HT1080 (cell line): ENCODE measurements at places on chromosomes 12 and 14. TPM values are rescaled to one million over a fixed set of nuclear protein-coding genes. Genes with fewer than 3 reads are reported as not detected.

P2RX2 gene
- not detected in 2 replicates for total RNA-seq

RERGL gene
- total RNA-seq: not detected in 2 replicates

DLST gene
- total RNA-seq: 67.9 and 80.2 TPM in 2 replicates

GRCh38 chr12:112214064-112214463 lies 88.7 kb downstream of the TRAFD1 start:
- DNase-seq: no peak

DNA sequence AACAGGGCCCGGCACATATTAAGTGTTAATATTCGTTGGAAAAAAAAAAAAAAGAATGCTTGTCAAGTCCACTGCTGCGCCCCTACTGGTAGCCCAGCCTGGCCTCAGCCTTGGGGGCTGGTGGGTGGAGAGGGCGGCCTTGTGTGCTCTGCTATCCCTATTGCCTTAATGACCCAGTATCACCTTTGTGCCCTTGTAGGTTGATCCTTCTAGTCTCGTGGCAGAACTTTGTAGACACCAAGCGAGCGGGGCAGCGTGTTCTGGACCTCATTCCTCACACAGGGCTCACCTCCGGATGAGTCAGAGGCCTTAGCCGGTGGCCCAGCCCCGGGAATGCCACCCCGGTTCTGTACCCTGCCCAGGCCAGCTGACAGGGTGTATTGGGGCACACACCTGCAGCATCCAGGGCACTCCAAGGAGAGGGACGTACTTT lies 1.8 kb upstream of the RCOR1 start:
- peak; percentile 63 for DNase-seq

- no peak for DNase-seq
These were observed 81.2 kb upstream of the ATP2B1 start for GRCh38 chr12:89789862-89790261.

DNA sequence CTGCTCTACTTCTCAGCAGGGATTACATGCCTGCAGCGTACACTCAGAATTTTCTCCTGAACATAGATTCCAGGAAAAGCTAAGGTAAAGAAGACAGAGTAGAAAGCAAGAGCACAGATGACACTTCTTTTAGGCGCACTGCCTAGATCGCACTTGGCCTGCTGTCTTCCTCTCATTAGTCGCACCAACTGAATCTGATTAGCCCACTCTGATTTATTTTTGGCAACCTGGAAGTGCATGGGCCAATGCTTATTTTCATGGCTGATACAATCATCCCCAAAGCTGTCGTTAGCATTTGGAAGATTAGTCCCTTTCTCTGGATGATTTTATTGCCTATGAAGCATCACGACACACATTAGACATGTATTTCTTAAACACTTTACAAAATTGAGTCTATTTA lies 152.5 kb downstream of the PTPRO start:
- no peak for DNase-seq

GRCh38 chr14:52906141-52906601 lies 44.7 kb downstream of the FERMT2 start:
- peak; percentile 85 for DNase-seq

DNA sequence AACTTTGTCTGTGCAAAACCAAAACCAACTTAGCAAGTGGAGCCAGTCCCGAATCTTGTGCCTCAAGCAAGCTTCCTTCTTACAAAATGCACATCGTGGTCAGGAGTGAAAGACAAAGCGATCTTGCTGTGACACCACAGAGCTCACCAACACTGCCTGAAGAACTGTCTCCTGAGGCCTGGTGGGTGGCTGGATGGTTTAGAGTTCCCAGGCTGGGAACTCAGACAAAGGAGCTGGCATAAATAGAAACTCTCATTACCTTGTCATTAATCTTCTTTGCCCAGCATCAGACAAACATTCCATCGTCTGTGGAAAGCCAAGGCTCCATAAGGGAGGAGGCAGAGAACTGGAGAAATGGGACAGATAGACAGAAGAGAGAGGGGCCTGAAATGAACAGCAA lies 144.8 kb downstream of the KCNA5 start:
- DNase-seq: no peak

DNA sequence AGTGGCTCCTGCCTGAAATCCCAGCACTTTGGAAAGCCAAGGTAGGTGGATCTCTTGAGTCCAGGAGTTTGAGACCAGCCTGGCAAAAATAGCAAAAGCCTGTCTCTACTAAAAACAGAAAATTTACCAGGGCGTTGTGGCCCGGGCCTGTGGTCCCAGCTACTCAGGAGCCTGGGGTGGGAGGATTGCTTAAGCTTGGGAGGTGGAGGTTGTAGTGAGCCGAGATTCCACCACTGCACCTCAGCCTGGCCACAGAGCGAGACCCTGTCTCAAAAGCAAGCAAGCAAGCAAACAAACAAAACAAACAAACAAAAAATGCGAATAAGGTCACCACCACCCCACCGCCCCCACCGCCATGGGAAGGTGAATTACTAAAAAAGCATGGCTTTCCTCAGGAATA lies 238.7 kb downstream of the ATXN7L3B start:
- DNase-seq: no peak

DNA sequence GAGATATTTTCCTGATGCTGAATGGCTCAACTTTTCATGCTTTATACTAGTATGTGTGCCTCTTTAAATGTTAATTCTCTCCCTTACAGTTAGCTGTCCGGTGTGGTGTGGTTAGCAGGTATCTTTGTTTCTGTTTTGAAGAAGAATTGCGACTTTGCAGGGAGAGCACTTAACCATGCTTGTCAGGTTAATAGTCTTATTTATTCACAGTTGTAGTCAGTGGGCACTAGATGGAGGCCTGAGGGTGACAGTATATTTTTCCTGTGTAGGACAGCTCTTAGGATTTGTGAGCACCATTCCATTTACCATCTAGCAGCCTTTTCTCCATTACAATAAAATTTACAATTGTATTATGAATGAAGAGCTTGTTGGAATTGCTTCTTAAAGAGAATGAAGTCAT lies 34.9 kb downstream of the PDE3A start:
- DNase-seq: no peak

- no peak for DNase-seq
These were observed 98.8 kb upstream of the GSC start for GRCh38 chr14:94868772-94869072.
